ENCODE measurements at places on chromosomes 16 and 17.

DNA sequence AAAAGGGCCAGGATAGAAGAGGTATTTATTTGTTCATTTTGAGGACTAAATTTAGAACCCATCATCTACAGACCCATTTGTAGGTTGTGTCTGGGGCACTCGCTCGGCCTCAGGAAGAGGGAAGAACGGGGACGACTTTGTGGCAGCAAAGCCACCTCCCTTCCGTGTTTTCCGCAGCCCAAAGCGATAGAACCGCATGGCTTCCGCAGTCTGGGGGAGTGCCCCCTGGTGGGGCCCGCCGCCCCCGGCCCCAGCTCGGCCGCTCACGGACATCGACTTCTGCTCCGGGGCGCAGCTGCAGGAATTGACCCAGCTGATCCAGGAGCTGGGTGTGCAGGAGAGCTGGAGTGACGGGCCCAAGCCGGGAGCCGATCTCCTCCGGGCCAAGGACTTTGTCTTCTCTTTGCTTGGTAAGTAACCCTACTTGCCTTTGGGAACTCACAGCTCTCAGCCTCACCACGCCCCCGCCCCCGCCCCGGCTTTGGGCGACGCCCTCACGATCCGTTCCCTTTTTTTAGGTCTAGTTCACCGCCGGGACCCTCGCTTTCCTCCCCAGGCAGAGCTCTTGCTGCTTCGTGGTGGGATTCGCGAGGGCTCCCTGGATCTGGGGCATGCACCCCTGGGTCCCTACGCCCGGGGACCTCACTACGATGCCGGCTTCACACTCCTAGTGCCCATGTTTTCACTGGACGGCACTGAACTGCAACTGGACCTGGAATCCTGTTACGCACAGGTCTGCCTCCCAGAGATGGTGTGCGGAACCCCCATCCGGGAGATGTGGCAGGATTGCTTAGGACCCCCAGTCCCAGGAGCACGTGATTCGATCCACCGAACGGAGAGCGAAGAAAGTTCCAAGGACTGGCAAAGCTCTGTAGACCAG lies 681 bp downstream of the TMEM102 start:
- DNase-seq, result no peak

- DNase-seq, result no peak
These were observed 19.9 kb upstream of the FAM20A start for GRCh38 chr17:68621065-68621464.

DNA sequence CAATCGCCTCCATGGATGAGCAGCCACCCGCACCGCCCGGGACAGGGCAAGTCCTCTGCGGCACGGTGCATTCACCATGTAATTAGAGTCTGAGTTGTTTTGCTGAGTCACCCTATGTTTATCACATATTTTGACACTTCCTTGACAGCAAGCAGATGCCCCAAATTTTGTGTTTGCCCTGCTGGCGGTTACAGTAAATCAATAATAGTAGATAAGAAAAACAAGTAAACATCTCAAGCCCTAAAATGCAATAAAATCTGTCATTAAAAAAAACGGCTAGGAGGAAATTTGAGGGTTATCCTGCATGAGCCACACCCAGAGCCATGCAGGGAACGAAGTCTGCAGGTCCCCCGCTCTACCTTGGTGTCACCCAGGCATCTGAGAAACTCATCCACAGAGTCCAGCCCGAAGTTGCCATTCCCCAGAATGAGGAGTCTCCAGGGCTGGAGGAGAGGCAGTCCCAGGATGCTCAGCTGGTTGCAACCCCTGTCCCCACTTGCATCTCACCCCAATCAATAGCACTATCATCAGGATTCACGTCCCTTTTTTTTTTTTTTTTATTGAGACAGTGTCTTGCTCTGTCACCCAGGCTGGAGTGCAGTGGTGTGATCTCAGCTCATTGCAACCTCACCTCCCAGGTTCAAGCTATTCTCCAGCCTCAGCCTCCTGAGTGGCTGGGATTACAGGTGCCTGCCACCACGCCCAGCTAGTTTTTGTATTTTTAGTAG lies 16.5 kb upstream of the ST6GALNAC1 start:
- no peak for DNase-seq

GRCh38 chr16:21957714-21958346 lies 4.7 kb downstream of the UQCRC2 start:
- DNase-seq, result no peak

GRCh38 chr16:49921791-49922456 lies 66.0 kb upstream of the ZNF423 start:
- no peak for DNase-seq

DNA sequence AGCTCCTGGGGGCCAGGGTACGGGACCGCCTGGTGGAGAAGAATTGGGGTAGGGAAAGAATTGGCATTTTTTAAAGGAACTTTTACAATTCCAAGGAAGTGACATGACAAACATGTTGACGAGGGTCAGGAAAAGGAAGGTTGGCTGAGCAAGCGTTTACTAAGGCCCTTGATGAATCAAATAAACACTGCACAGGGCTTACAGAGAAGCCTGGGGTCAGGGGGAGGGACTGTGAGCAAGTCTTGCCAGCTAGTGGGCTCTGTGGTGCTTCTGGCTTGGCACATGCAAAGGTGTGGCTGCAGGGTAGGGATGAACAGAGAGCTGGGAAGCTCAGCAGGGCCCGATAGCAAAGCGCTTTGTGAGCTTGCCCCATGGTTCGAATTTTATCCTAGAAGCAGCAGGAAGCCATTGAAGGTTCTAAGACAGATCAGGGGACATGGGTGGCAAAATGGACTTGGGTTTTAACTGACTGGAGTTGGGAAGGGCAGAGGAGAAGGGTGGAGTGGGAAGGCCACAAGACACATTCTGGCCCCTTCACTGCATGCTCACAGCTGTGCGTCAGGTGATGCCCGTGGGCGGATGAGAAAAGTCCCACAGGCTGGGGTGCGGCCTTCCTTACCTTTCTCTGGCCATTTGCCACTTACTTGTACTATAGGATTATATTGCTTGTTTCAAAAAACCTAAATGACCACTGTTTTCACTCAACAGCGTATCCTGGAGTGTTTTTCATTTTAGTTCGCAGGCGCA lies 117.8 kb downstream of the SOCS1 start:
- no peak for DNase-seq

DNA sequence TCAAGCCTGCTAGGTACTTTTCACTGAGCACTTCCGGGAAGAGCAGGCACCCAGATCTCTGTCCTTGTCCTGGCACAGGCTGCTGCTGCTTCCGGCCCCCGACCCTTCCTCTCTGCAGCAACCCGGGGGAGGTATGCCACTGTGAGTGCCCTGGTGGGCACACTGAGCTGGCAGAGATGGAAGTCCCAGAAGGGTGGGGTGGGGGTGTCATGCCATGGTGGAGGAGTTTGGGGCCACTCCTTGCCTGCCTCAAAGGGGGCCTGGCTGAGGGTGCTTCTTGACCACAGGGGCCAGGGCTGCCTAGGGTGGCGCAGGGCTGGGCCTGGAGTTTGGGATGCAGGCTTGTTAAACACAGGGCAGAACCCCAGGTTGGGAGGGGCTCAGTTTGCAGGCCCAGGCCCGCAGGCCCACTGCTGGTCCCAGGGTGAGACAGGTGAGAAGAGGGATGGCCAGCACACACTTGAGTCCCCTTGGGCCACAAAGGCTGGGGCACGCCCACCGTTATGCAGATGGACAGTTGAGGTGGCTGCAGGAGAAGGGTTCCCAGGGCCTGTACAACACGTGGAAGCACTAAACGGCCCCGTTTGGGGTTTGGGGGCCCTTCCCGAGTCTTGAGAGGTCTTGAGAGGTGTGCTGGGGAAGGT lies 8.7 kb downstream of the TMEM235 start:
- DNase-seq, result no peak

DNA sequence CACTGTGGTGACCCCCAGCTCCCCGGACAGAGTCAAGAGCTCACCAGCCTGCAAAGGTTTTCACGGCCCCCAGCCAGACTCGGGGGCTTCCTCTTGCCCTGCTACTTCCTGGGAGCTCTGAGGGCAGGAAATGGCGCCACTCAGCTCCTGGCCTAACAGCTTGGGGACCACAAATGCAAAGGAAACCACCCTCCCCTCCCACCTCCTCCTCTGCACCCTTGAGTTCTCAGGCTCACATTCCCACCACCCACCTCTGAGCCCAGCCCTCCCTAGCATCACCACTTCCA lies 375 bp upstream of the SPN start:
- DNase-seq, result no peak

GRCh38 chr17:4043862-4044261 lies 79.6 kb upstream of the ATP2A3 start:
- no peak for DNase-seq

DNA sequence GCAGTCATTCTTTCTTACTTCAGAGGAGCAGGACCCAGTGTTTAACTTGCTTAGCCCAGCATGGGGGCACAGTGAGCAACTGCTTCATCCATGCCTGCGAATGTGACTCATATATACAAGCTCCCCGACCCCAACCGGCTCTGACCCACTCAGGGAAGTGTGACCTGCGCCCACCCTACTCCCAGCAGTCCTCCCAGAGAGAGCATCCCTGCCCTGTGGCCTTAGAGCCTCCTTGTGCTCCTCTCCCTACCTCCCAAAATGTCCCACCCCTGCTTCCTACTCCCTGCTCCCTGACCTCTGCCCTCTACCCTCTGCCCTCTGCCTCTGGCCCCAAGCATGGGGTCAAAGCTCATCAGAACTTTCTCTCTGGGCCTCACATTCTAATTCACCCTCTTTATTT lies 46.9 kb upstream of the DLX4 start:
- no peak for DNase-seq

DNA sequence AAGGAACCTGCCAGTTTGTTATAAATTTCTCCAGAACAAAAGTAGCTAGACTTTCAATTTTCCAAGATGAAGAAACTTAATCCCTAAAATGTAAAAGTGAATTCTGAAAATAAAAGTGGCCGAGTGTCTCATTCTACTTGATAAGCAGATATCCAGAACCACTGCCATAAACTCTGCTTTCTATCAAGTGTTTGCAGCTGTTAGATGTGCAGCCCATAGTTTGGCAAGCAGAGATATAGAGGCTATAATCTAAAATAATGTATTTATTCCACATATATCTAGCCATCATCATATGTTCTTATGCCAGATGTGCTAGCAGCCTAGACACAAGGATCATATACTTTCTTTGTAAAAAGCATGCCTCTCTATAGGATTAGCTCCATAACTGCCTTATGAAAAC lies 14.7 kb upstream of the FBXL20 start:
- DNase-seq, result no peak

DNA sequence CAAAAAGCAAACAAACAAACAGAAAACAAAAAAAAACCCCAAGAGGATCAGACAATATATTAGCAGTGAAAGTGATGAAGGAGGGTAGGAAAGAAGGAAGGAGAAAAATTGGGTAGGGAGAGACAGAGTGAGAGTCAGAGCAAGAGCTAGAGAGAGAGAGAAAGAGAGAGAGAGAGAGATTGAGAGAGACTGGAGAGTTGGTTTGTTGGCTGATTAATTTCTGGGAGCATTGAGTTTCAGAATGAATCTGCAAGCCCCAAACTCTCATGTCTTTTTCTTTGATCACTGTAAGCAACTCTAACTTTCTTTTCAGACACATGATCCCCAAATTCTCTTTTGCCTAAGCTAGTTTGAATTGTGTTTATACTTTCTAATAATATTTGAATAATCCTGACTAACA lies 388.1 kb downstream of the SHISA9 start:
- DNase-seq, result no peak

- no peak for DNase-seq
These were observed 28.3 kb downstream of the CHD9 start for GRCh38 chr16:53083119-53083518.

GRCh38 chr17:30858556-30859250 lies 26.9 kb downstream of the ATAD5 start:
- no peak for DNase-seq

GRCh38 chr16:87060034-87060986 lies 256.9 kb downstream of the C16orf95 start:
- DNase-seq, result no peak

Data from cerebellar nuclear complex (tissue), 1 donor.